ENCODE measurements at places on chromosomes 3 and 15.
A peak's percentile ranks its signal among the peaks of the same experiment; 100 is the strongest.

DNA sequence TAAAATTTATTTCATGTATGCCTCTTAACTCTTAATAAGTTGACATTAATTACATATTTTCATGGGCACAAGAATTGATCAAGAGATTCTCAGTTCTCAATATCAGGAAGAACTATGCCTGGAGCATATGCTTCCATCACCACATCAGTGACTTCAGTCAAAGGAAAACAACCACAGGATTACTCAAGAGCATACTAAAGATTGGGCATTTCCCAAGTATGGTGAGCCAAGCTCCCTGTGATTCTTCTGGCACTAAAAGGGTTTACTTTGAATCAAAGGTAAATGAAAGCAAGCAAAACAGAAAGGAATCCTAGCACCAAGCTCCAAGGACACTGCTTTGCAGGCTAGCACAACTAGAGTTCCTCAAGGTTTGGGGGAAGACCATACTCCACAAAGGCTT, 44.6 kb downstream of the FMN1 start:
- no peak for DNase-seq

DNA sequence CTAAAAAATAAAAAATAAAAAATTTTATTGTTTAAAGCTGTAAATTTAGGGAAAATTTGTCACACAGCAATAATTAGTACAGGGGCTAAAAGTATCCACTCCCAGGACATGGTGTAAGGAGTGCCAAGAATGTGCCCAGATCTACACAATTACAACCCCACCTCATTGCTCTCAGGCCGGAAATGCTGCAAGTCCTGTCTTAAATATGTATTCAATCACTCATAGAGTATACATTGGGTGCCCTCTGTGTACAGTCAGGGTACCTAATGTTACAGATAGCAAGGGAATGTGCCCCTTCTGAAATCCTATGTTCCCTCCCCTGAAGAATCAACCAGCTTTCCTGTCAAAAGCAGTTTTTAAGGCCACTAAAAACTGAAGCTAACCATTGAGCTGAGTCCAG, 106.6 kb downstream of the MECOM start:
- DNase-seq, result no peak

- peak; percentile 64 for DNase-seq
Observed at GRCh38 chr3:127672429-127673190, at the start of gene ABTB1. Gene ABTB1, plus strand, starts transcription at chr3:127672952. Its CDS starts 74 bp downstream, at chr3:127673026.

DNA sequence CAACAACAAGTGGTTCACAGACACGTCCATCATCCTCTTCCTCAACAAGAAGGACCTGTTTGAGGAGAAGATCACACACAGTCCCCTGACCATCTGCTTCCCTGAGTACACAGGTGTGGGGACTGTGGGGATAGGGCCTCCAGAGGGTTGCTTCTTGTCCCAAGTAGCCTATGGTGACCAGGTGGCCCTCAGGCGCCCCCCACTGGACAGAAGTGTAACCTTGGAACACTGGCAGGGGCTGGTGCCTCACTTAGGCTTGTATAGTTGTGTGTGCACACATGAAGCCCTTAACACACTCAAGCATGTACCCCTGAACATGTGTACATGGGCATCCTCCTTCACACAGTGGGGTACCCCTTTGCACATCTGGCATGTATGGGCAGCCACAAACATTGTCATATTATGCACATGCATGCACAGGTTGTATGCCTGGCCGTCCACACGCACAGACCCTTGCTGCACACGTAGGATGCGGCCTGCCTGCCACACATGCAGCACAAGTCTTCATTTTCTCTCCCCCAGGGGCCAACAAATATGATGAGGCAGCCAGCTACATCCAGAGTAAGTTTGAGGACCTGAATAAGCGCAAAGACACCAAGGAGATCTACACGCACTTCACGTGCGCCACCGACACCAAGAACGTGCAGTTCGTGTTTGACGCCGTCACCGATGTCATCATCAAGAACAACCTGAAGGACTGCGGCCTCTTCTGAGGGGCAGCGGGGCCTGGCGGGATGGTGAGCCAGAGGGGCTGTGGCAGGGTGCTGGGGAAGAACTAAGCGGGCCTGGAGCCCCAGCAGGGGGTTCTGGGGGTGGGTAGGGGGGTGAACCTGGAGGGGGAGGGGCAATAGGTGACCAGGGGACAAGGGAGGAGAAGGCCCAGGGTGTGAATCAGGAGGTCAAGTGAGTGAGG, 11.7 kb upstream of the SEMA3B start:
- no peak for DNase-seq

- DNase-seq, result no peak
Observed at GRCh38 chr3:9222049-9222448, 27.4 kb downstream of the SRGAP3 start.

- DNase-seq, result no peak
Observed at GRCh38 chr3:195147649-195148080, 123.3 kb downstream of the XXYLT1 start.

- DNase-seq, result no peak
Observed at GRCh38 chr3:87575550-87575949, 299.2 kb upstream of the POU1F1 start.

DNA sequence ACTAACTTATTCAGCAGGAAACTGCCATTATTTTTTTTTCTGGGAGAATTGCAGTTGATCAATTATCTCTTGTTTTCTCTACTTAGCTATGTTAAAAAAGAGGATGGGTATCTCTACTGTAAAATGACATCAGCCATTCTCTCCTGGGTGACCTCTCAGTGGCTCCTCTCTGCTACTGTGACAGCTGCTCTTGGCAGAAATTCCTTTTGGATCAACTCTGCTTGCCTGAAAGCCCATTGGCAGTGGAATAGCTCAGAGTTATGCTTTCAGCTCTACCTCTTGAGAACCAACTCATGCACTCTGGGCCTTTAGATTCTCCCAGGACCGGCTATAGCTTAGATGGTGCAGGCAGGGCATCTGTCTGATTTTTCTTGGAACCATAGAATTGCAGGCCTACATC, 99.9 kb upstream of the GAP43 start:
- DNase-seq, result no peak

DNA sequence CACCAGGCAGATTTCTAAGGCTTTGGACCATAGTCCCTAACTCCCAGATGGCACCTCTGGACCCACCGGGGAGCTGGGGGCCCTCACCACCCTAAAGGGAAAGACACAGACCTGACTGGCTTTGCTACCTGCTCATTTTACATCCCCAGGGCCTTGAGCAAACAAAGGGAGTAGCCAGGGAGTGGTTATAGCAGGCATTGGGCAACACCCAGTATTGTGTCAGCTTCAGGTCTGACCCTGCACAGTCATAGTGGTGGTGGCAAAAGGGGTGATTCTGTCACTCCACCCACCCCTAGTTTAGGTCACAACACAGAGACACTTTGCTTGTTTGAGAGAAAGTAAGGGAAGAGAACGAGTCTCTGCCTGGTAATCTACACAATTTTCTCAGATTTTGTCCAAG, 352.5 kb downstream of the DIPK2A start:
- no peak for DNase-seq

DNA sequence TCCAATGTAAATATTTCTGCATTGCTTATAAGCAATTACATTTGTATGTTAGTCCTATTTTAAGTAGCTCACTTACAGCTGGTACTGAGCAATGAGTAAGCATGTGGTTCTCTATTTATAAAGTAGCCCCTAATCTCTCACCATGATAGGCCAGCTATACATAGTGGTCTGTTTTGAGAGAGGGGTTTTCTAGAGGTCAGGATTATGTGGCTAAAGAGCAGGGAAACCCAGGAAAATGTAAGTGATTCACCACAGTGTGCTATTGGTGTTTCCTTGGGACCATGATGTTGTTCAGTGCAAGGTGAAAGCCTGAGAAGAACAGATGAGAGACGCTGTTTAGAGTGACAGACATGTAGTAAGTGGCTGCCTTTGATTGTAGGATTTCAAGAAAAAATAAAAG, 26.4 kb downstream of the RBMS3 start:
- no peak for DNase-seq

DNA sequence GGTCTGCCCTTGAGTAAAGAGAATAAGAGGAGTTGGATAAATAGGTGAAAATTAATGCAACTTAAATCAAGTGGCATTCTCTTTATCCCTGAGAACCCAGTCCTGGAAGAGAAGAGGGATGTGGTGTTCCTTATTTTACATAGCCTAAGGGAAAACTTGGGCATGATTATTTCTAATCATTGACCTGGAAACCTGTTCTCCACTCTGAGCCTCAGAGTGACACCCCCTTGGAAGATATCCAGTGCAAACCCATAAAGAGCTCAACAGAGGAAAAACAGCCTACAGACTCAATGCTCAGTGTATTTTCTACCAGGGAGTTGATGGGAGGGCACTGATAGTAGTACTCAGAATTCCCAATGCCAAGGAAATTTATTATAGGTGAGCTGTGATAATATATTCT, 22.0 kb downstream of the SLC15A2 start:
- no peak for DNase-seq

- no peak for DNase-seq
Observed at GRCh38 chr3:39804951-39805350, 4.5 kb upstream of the MYRIP start.

GRCh38 chr3:173403376-173403775, 5.8 kb downstream of the NLGN1 start:
- no peak for DNase-seq

- DNase-seq, result no peak
Observed at GRCh38 chr15:95261546-95261945, 1030.2 kb downstream of the MCTP2 start.

GRCh38 chr3:113275583-113275928, 64.2 kb downstream of the BOC start:
- DNase-seq, result no peak

DNA sequence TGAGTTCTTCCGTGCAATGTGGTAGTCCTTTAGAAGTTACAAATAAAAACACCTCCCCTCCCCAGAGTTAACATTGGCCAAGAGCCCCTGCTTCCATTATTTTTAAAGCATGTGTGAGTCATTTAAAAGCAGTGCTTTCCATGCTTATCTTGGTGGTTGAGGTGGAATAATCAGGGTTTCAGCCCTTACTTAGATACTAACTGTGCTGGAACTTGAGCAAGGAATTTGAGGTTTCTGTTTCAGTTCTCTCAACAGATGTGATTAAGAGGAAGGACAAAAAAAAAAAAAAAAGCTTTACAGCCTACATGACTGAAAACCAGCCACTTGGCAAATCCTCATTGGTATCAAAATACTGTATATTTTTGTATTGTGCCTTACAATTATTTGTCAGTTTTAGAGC, 64.5 kb downstream of the CGNL1 start:
- DNase-seq, result no peak

DNA sequence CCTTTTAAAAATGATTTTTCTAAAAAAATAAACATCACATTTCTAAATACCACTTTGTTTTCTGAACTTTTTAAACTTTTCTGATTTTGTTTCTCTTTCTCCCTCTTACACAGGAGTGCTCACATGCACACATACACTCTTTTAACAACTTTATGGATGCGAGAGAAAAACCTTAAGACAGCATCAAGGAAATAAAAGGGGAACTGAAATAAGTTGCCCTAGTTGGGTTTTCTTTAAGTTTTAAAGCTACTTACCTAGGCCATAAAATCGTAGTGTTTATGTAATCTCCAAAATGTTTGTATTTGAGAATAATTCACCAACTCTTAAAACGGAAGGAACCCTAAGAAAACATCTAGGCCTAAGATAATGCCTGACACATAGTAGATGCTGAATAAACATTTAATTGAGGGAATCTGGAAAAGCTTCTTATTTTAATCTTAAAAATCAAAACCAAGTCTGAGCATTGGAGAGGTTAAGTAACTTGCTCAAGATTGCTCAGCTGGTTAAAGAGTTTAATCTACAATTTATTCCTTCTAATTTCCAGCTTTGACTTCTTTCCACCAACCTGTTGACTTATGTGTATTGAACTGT, 1.2 kb upstream of the BBX start:
- DNase-seq, result no peak

All from activated CD4-positive, CD25-positive, alpha-beta regulatory T cell treated with anti-CD3 and anti-CD28 coated beads, Interleukin-2, amount 50 U/mL, for 16 hours (primary cell).